ENCODE measurements at places on chromosomes 6 and 20. TPM values are rescaled to one million over a fixed set of nuclear protein-coding genes. Genes with fewer than 3 reads are reported as not detected.

The ZBTB24 gene
- total RNA-seq: 4.9 TPM

The FAM83B gene
- 71.8 TPM for total RNA-seq

The CST7 gene
- total RNA-seq: 0.32 TPM

The ESR1 gene
- total RNA-seq: 0.80 TPM

The TTI1 gene
- total RNA-seq: 8.1 TPM

The TRIM15 gene
- not detected for total RNA-seq

All from esophagus mucosa (tissue), 1 donor.